B cell (primary cell): ENCODE measurements at places on chromosomes 11 and 22.

GRCh38 chr11:87572881-87573280 is 535.1 kb downstream of the TMEM135 start:
- no peaks in the 10 kb centered on the region for H3K36me3 ChIP-seq
- DNase-seq = no peak

DNA sequence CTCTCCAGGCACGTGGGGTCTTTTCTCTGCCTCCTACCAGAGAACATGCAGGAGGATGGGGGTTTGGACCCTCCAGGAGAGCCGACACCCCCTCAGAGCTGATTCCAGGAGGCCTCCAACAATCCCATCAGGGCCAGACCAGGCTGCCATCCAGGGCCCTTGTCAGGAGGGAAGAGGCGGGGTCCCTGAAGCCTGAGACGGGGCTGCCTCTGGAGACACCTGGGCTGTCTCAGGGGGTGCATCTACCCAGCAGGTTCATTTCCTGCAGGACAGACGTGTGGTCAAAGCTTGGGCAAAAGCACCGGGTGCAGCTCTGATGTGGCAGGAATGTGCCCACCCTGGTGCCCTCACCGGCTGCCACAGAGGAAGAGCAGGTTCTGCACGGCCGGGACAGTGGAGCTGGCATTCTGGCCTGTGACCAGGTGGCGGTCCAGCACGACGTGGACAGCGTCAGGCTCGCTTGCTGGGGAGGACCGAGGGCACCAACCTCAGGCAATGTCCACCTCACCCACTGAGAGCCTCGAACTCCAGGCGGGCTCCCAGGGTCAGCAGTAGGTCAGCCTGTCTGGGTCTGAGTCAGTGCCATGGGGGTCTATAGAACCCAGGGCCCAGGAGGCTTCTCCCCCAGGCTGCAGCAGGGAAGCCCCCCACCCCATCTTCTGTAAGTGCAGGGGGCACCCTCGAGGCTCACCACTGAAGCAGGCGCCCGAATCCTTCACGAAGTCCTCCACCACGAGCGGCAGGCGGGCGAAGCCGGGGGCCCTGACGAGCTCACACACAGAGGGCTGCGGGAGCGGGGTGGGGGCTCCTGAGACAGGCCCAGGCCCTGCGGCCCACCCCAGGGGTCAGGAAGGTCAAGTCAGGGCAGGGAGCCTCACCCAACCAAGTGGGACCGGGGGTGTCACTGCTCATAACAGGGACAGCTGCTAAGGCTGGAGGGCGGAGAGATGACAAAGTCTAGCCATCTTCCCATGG is 6.4 kb downstream of the GATD1 start:
- no peak overlapping the region for H3K4me3 ChIP-seq
- no peaks in the 10 kb centered on the region for H3K4me1 ChIP-seq
- no peak for DNase-seq
- no peak overlapping the region for H3K27ac ChIP-seq
- H3K36me3 ChIP-seq = peaks cover 26% of the 10 kb centered on the region
- H3K27me3 ChIP-seq = no peaks in the 10 kb centered on the region

DNA sequence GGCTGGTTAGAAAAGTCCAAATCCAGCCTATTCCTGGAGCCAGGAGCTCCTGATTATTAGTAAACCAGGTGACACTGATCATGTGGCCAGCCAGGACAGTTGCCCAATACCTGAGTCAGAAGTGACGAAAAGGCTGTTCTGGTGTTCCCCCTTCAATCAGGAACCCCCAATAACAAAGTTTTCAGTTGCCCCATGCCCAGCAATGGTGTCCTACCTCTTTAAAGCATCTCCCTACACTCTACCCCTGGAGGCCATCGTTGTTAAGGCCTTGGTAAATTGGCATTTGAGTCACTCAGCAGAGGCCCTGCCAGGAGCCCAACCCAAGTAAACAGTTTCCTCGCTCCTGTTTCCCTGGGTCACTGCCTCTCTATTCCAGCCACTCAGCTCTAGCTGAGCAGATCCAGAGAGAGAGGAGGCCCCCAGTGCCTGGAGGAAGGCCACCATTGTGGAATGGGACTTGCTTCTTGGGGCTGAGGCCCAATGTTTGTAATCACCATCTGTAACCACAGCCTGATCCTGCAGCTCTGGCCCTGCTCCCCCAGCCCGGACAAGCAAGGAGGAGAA is 25.0 kb downstream of the ARHGAP1 start:
- no peaks in the 10 kb centered on the region for H3K36me3 ChIP-seq
- DNase-seq = no peak
- no peak overlapping the region for H3K4me3 ChIP-seq
- no peaks in the 10 kb centered on the region for H3K27me3 ChIP-seq

- no peaks in the 10 kb centered on the region for H3K4me1 ChIP-seq
- no peak for DNase-seq
- no peak overlapping the region for H3K27ac ChIP-seq
- H3K27me3 ChIP-seq = peaks cover 15% of the 10 kb centered on the region
- no peak overlapping the region for H3K4me3 ChIP-seq
- H3K36me3 ChIP-seq = no peaks in the 10 kb centered on the region
These were observed 14.0 kb upstream of the ARSA start for GRCh38 chr22:50641696-50642607.
